H4 (cell line): ENCODE measurements at places on chromosomes 11 and 22. TPM values are rescaled to one million over a fixed set of nuclear protein-coding genes. Genes with fewer than 3 reads are reported as not detected.

DNA sequence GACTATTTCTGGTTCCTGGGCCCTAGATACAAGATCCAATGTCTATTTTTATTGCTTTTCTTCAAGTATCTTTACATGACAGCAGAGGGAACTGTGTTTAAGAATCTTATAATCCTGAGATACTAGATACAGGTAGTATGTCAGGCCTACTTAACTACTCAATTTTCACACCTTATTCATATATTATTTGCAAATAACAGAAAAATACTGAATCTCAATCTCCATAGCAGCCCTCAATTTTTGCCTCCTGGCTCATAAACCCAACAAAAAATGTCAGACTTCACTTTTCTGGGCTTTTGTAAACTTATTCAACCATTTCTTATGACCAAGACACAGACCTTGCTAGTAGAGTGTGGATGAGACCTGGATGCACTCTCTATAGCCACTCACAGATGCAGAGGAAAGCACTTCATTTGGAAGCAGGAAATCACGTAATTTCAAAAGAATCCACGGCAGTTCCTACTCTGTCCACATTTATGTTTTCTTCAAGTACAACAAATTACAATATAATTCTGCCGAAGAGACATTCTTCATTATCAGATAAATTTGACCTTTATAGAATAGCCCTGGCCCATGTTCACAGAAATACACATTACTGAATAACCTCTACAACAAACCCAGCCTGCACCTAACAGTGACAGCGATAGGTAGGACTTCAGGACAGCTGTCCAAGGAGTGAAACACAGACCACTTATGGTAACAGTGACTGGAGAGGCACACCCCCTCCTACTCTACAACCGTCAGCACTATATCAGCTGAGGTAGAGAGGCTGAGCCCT is 62.0 kb upstream of the YPEL1 start:
- DNase-seq = no peak

- no peak for DNase-seq
These were observed 16.6 kb downstream of the RTN4RL2 start for GRCh38 chr11:57476757-57477506.

- DNase-seq = no peak
These were observed 227.7 kb upstream of the B3GAT1 start for GRCh38 chr11:134639586-134640330.

DNA sequence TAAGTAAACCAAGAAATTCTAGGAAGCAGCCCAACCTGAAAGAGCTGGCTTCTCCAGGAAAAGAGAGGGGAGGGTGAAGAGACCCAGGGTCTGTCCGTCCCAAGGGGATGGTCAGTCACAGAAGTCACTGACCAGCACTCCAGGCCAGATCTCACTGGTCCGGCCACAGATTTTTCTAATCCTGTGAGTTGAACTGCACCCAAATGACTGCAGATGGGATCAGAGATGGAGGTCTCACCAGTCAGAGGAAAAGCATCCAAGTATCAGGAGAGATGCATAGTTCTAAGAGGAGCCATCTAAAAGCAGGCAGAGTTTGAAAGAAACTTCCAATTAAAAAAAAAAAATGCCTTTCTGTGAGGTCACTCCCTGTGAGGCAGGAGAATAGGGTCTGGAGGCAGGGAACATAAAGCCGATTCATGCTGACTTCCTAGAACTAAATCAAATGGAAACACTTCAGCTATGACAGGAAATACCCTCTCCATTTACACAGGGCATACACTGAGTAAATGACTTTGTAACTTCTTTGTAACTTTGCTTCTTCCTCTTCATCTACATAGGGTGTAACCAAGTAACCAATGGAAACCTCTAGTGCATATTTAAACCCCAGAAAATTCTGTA is 144.5 kb downstream of the CCDC34 start:
- DNase-seq = peak; percentile 85

Gene MRPL49
- 61.6 and 76.7 TPM in 2 replicates for total RNA-seq

Gene GRM5
- not detected in 2 replicates for total RNA-seq
